ENCODE measurements at places on chromosomes 7 and 10. TPM values are rescaled to one million over a fixed set of nuclear protein-coding genes. Genes with fewer than 3 reads are reported as not detected.

DNA sequence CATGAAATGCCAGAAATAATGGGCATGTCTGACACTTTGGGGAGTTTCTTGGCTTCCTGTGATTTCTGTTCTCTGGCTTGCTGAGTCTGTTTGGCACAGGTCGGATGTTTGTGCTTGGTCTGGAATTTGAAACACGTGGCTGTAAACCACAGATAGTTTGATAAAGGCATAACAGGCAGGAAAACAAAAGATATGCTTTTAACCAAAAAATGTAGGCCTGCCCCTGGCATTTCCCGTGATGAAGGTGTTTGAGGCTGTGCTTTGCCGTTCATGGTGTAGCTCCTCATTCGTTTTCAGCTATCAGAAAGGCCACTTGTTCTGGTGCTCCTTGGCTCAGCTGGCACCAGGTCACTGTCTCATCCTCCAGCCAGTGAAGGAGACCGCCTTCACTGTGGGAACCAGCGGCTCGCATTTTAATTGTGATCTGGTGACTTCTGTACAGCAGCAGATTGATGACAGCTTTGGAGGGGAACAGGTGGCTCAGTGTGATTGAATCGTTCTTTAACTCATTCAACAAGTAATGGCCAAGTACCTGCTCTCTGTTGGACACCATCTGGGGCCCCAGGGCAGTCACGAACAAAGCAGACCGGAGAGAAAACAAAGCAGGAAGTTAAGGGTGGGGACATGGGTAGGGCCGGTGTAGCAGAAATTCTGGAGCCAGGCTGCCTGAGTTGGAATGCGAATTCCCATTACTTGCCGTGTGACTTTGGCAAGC is 111.5 kb downstream of the CCNY start:
- DNase-seq = peak; percentile 46

GRCh38 chr7:37013771-37014170 is 289.5 kb upstream of the AOAH start:
- DNase-seq = no peak

DNA sequence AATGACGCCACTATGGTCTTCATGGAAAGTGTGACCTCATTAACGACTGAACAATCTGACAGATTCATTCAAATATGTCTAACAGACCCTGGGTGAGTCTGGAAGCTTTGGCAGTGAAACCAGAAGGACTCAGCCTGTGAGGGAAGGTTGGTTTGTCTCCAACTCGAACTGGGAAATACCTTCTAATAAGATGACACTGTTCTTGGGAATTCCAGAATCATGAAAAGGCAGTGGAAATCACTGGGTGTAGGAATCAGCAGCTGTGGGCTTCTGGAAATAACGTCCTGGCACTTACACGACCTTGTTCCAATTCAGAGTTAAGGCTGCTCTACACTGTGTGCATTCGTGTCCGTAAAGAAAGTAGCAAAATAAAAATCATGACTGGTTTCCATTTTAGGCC is 75.1 kb downstream of the DGKI start:
- no peak for DNase-seq

DNA sequence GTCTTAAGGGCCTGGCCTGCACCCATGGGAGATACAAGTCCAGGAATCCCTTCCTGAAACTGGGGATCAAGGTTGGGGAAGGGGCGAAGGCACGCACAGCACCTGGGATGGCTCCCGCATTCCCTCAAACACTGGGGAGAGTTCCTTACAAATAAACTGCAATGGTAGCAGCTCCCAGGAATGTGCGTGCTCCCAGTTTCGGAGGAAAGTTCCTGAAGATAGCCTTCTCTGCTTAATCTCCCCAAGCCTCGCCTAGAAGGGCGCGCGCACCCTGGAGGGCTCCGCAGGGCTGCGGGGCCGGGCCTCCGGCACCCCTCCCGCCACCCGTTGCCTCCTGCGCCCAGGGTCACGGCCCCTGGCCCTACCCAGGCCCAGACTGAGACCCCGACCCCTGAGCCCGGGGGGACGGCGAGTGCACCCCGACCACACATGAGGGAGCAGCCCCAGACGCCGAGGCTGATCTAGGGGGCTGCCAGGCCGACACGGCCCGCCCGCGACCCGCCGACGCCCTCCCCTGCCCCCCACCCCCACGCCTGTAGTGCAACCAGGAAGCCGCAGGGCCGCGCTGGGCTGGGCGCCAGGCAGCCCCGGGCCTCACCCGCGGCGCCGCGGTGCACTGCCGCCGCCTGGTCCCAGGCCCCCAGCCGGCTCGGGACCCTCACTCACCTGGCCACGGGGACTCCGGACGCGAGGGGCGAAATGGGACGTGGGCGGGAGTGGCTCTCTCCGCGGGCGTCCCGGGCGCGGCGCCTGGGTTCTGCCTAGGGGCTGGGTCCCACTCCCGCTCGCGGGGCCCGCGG is 460 bp downstream of the ANXA11 start:
- DNase-seq = no peak

DNA sequence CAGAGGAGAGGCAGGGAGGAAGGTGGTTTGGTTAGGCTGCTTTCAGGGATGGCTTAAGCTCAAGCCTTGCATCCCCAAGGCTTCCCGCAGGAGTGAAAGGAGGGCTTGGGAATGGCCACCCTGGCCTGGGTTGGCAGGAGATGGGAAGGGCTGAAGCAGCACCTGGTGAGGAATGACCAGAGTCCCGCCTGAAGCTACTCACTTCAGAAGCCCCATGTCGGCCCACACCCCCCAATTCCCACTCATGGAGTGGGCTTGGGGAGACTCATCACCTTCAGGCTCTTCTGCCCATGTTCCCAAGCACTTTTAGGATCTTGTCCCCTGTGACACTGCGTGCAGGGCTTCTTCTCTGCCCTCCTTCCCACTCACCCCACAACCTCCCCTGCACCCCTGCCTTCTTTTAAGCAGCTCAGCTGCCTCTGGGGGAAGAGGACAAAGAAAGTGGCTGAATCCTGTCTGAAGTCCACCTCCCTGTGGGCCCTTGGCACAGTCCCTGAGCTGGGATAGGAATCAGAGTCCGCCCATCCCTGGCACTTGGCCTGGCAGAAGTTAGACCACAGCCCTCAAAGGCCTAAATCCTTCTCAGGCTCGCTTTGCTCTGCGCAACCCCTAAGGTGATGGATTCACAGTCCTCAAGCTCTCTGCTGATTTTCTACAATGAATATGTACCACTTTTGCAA is 16.5 kb downstream of the RGR start:
- no peak for DNase-seq

DNA sequence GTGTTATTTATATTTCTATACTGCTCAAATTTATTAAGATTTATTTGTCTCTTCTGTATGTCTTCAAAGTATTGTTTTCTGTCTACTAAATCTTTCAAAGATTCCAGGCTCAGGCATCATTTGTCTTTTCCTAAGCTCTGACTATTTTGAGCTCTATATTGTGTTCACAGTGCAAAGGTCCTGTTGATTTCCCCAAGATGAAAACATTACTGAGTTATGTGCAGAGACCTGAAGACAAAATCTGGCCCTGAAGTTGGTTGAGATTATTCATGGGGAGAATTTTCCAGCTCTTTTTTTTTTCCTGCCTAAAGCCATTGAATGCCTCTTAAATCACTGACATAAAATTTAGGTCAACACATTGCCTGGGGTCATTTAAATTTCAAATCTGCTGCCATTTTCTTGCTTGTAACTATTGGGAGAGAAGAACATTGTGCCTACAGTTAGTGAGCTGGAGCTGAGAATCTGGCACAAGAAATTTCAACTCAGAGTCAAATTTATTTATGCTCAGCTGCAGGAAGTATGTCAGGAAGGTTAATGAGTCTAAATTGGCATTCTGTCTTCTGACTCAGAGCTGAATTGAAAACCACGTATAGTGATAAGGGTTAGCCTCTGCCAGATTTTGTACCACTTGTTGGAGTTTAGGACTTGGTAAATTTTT is 31.6 kb downstream of the CSTF2T start:
- no peak for DNase-seq

DNA sequence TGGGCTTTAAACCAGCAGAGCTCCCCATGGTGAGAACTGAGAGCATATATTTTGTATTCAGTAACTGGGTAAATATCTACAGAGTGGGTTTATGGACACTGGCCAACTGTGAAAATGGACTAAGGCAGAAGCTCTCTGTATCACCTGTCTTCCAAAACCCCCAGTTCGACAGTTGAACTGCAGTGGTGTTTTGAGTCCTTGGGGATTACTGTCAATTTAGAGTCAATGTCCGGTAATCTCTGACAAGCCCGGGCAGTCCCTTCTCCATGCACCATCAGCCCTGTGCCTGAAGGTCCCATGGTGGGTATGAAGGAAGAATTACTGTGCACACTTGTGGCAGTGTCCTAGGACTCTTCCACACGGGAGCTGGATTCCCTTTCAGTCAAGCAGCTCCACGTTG is 235.0 kb downstream of the CCSER2 start:
- DNase-seq = no peak

GRCh38 chr7:35657125-35657524 is 37.8 kb downstream of the HERPUD2 start:
- no peak for DNase-seq

- no peak for DNase-seq
Observed at GRCh38 chr10:123463181-123463580, 203.0 kb upstream of the GPR26 start.

- DNase-seq = no peak
Observed at GRCh38 chr7:25964483-25964991, 187.5 kb upstream of the NFE2L3 start.

DNA sequence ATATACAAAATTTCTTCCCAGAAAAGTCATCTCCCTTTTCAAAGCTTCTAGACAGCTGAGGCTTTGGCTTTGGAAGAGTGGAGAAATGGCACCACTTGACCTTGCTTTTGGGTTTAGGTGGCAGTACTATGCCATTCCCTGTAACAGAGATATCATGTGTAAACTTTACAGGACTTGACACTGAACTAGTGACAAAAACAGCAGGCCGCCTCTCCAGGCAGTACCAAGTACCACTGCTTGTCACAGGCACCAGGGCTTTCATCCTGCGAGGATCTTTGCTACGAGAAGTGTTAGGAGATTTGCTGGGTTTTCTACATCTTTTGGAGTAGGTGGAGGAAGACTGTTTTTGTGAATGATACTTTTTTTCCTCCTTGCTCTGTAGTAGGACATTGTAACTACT is 32.6 kb upstream of the ANLN start:
- no peak for DNase-seq

GRCh38 chr10:30755441-30755953 is 125.9 kb upstream of the LYZL2 start:
- no peak for DNase-seq

GRCh38 chr7:41459623-41460261 is 243.1 kb downstream of the INHBA start:
- DNase-seq = no peak

DNA sequence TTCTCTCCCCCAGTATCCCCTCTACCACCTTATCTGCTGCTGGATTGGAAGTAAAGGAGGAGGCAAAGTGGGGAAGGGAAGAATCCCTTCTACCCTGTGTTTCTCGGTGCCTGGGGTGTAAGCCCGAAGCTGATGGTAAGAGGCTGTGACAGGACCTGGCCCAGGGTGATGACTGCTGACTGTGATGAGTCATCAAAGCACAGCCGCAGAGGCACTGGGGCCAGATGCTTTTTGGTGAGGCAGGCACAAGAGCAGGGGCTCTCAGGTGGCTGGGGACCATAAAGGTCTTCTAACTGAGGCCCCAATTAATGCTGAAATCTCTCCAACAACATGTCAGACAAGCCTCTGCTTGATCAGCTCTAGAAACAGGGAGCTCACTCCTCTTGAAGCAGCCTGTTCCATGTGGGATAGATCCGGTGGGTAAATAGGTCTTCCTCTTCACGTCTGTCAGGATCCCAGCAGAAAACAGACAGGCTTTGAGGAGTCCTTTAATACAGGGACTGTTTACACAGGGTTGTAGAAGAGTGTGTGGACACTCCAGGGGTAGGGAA is 86.1 kb upstream of the PCBD1 start:
- DNase-seq = no peak

GRCh38 chr7:102216573-102217314 is 69.9 kb upstream of the SH2B2 start:
- DNase-seq = no peak

- no peak for DNase-seq
Observed at GRCh38 chr10:122655524-122656307, 43.9 kb downstream of the C10orf120 start.

GRCh38 chr7:151426441-151426903 is 13.5 kb downstream of the CRYGN start:
- DNase-seq = no peak

DNA sequence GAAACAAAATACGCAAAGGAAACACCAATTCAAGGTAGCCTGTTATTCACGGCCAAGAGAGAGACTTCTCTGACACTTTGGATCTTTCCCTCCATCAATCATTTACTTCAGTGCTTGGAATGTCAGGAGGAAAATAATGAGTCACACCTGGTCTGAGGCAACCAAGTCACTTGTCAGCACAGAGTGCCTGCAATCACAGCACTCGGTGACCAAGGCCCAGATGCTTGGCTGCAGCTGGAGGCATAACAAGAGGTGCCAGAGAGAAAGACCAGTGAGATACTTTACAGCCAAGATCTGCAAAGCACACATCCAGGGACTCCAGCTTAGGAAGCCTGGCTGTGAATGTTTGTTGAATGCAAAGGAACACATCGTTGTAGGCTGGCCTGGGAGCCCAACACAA is 33.9 kb downstream of the ASB13 start:
- peak; percentile 83 for DNase-seq

- peak; percentile 47 for DNase-seq
Observed at GRCh38 chr7:159310457-159311171, 165.9 kb upstream of the VIPR2 start.

- peak; percentile 89 for DNase-seq
Observed at GRCh38 chr10:101014230-101014884, 14.7 kb downstream of the LZTS2 start.

DNA sequence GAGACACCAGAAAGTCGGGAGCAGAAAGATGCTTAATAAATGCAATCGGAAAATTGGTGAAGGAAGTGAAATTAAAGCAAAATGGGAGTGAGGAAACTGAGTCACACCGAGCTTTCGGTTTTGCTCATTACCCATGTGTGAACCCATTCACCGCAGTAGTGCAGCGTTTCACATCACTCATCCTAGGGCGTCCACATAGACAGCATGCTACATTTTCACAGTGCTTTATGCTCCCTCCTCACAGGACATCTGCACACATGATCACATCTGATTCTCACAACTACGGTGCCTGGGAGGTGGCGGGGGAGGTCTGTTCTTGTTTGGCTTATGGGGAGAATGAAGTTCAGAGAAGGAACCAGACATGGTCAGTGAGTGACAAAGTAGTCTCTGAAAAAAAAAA is 36.6 kb upstream of the ATP6V0A4 start:
- no peak for DNase-seq

Gene MTG1
- 111 TPM for total RNA-seq

Gene RHBDD2
- total RNA-seq = 50.1 TPM

Gene GRID2IP
- total RNA-seq = 0.65 TPM

Gene MYH16
- total RNA-seq = not detected

Gene MMP21
- total RNA-seq = not detected

Gene ZNF467
- total RNA-seq = 1.7 TPM

Gene PAX4
- not detected for total RNA-seq

Gene NYAP1
- total RNA-seq = 1.7 TPM

Gene CCDC3
- total RNA-seq = 1.9 TPM

Gene REPIN1
- 141 TPM for total RNA-seq

Gene PGAM2
- not detected for total RNA-seq

Gene SKIDA1
- total RNA-seq = 6.3 TPM

Gene PDZD7
- total RNA-seq = 1.5 TPM

Gene CDHR3
- 12.0 TPM for total RNA-seq

Gene LZTS2
- 54.8 TPM for total RNA-seq

Measured in Caco-2 (cell line).